ENCODE measurements at places on chromosomes 13 and 19. TPM values are rescaled to one million over a fixed set of nuclear protein-coding genes. Genes with fewer than 3 reads are reported as not detected.

Gene ZNF90
- 5.2 TPM for total RNA-seq

Gene LPAR6
- 5.2 TPM for total RNA-seq

Gene SMIM24
- total RNA-seq, result not detected

Gene ZNF792
- 3.8 TPM for total RNA-seq

Gene TDRD12
- total RNA-seq, result not detected

Gene OR7C1
- total RNA-seq, result not detected

Gene ACP4
- total RNA-seq, result not detected

Gene ONECUT3
- total RNA-seq, result not detected

Gene CLDN10
- total RNA-seq, result not detected

Gene ACTMAP
- total RNA-seq, result 11.3 TPM

Gene PEAK3
- 0.13 TPM for total RNA-seq
